Activated T-cell treated with anti-CD3 and anti-CD28 coated beads, Interleukin-2, amount 50 U/mL, for 1 hour (primary cell): ENCODE measurements at places on chromosomes 7 and 10.

DNA sequence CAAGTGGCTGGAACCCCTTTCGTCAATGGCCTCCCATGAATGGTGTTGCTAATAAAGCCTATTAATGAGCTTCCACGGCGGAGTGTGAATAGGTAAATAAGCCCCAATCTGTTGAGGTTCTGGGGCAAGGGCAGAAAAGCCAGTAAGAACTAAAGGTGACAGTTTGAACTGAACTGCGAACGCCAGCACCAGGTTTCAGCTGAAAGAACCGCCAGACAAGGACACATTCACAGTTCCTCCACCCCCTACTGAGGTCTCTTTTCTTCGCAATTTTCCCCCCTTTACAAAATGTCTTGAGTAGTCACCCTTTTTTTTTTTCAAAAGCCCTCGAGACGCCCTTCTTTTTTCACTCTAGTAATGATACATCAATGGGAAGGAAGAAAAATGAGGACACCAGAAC, 2.4 kb upstream of the FGFR2 start:
- DNase-seq, result no peak

DNA sequence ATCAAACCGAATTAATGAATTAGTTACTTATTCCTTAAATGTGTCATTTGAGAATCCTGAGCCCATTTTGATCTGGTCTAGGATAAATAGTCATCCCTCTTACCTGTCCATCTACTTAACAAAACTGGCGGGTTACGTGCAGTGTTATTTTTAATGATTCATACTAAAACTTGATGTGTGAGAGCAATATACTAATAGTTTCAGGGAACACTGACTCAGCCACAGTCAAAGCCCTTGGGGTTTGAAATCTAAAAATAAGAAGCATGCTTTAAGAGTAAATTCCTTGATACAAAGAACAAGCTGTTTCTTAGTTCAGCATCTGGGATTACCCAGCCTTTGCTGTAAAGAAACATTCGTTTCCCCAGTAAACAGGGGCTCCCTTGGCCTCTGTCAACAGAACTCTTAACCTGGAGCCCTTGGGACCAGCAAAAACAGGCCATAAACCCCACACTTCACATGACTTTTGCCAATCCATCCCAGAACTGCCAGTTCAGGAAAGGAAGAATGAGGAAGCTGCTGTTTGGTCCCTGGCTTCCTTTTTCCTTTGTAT, 370.6 kb upstream of the IGFBP3 start:
- no peak for DNase-seq

- no peak for DNase-seq
Observed at GRCh38 chr10:513393-513792, 176.1 kb downstream of the DIP2C start.

GRCh38 chr7:53697913-53698312, 662.5 kb downstream of the POM121L12 start:
- DNase-seq, result no peak

- DNase-seq, result no peak
Observed at GRCh38 chr7:33446551-33446950, 317.2 kb downstream of the BBS9 start.

DNA sequence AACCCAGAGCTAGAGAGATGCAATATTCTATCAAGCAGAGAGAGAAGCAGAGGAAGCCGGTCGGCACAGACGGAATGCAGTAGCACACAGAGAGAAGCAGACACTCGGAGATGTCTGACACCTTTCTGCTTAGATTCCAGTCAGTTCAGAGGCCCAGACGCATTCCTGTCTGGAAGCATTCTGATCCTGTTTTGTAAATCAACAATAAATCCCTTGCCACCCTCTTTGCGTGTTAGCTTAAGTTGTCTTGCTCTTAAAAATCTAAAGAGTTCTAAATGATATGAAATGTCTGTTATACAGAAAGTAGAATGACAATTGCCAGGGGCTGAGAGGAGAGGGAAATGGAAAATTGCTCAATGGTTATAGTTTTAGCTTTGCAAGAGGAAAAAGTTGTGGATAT, 27.4 kb upstream of the ATRNL1 start:
- DNase-seq, result no peak

GRCh38 chr10:23157239-23157681, 34.9 kb upstream of the PTF1A start:
- DNase-seq, result no peak
